ENCODE measurements at places on chromosomes 11 and 22. TPM values are rescaled to one million over a fixed set of nuclear protein-coding genes. Genes with fewer than 3 reads are reported as not detected.

- no peak for DNase-seq
- H3K27me3 ChIP-seq: peaks cover 20% of the 10 kb centered on the region
- H3K4me3 ChIP-seq: no peak overlapping the region
- H3K36me3 ChIP-seq: no peaks in the 10 kb centered on the region
- no peak overlapping the region for H3K27ac ChIP-seq
Observed at GRCh38 chr22:38837414-38837928, 6.4 kb downstream of the NPTXR start.

DNA sequence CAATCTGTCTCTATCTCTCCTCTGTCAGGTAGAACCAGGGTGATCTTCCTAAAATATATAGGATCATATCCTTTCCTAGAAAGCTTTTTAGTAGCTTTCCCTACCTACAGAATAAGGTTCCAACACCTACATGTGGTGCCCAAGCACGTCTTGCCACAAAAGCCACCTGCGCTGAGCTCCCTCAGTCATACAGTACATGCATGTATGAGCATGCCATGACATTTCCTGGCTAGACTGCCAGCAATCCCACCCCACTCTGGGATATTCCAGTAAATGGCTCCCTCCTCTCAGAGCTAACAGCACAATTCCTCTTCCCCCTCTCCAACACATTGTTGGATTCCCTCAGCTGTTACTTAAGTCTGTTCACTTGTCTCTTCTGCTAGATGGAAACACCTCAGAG lies 398.0 kb downstream of the TENM4 start:
- no peaks in the 10 kb centered on the region for H3K27me3 ChIP-seq
- H3K36me3 ChIP-seq: no peaks in the 10 kb centered on the region
- H3K27ac ChIP-seq: no peak overlapping the region
- no peak for DNase-seq

- no peaks in the 10 kb centered on the region for H3K27me3 ChIP-seq
- peaks cover 6% of the 10 kb centered on the region for H3K4me1 ChIP-seq
- peak overlapping the region; percentile 92 for H3K27ac ChIP-seq
- H3K36me3 ChIP-seq: peaks cover 2% of the 10 kb centered on the region
- peak overlapping the region; percentile 91 for H3K4me3 ChIP-seq
- no peak for DNase-seq
Observed at GRCh38 chr11:117144477-117145392, 648 bp downstream of the PAFAH1B2 start.

DNA sequence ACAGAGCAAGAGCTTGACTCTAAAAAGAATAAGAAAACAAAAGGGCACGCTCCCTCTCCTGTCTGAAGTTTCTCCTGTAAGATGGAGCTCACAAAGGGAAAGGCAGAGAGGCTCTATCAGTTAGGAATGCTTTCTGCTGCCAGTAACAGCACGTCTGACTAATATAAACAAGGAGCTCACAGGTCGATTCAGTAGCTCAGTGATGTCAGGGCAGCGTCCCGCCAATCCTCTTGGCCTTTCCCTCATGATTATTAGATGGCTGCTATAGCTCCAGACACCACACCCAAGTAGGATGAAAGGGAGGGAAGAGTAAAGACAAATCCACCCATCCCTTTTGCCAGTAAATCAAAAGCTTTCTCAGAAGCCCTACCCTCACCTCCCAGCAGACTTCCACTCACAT lies 51.3 kb upstream of the HMGXB4 start:
- no peaks in the 10 kb centered on the region for H3K36me3 ChIP-seq
- no peaks in the 10 kb centered on the region for H3K27me3 ChIP-seq
- H3K4me3 ChIP-seq: no peak overlapping the region
- H3K27ac ChIP-seq: no peak overlapping the region
- no peaks in the 10 kb centered on the region for H3K4me1 ChIP-seq

GRCh38 chr11:78424334-78425270 lies 7.0 kb upstream of the GAB2 start:
- no peak for DNase-seq
- H3K4me1 ChIP-seq: peaks cover 13% of the 10 kb centered on the region
- H3K36me3 ChIP-seq: no peaks in the 10 kb centered on the region
- H3K27ac ChIP-seq: no peak overlapping the region

GRCh38 chr11:127898422-127899365 lies 688.7 kb downstream of the ETS1 start:
- no peak overlapping the region for H3K27ac ChIP-seq
- no peaks in the 10 kb centered on the region for H3K27me3 ChIP-seq
- no peaks in the 10 kb centered on the region for H3K4me1 ChIP-seq
- H3K4me3 ChIP-seq: no peak overlapping the region
- H3K36me3 ChIP-seq: no peaks in the 10 kb centered on the region

- H3K27me3 ChIP-seq: no peaks in the 10 kb centered on the region
- no peaks in the 10 kb centered on the region for H3K36me3 ChIP-seq
- no peaks in the 10 kb centered on the region for H3K4me1 ChIP-seq
- DNase-seq: no peak
- H3K27ac ChIP-seq: no peak overlapping the region
- H3K4me3 ChIP-seq: no peak overlapping the region
Observed at GRCh38 chr11:18533365-18533764, 6.6 kb upstream of the TSG101 start.

DNA sequence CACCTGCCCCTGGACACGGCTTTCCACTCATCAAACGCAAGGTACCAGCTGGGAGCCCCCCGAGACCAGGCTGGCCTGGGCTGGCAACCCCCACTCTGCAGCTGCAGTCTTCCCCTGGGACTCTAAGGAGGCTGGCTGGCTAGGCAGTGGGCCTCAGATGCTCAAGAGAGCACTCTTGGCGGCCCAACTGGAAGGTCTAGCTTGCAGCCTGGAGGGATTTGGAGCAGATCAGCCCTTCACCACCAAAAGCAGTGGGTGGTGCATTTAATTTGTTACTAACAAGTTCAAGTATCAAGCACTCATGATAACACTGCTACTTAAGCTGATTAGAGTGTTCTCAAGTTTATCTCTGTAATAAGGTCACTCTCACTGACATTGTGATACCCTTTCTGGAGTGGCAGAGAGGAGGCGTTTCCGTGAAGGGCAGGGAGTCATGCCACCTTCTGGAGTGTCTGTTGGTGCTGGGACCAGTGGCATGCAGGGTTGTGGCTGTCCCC lies 21.5 kb downstream of the C22orf23 start:
- H3K4me1 ChIP-seq: peaks cover 3% of the 10 kb centered on the region
- H3K27ac ChIP-seq: no peak overlapping the region
- DNase-seq: no peak
- peaks cover 4% of the 10 kb centered on the region for H3K36me3 ChIP-seq
- no peaks in the 10 kb centered on the region for H3K27me3 ChIP-seq
- H3K4me3 ChIP-seq: no peak overlapping the region

- no peaks in the 10 kb centered on the region for H3K27me3 ChIP-seq
- no peak overlapping the region for H3K27ac ChIP-seq
- DNase-seq: no peak
- no peaks in the 10 kb centered on the region for H3K36me3 ChIP-seq
Observed at GRCh38 chr11:69221086-69221485, 65.4 kb downstream of the SMIM38 start.

DNA sequence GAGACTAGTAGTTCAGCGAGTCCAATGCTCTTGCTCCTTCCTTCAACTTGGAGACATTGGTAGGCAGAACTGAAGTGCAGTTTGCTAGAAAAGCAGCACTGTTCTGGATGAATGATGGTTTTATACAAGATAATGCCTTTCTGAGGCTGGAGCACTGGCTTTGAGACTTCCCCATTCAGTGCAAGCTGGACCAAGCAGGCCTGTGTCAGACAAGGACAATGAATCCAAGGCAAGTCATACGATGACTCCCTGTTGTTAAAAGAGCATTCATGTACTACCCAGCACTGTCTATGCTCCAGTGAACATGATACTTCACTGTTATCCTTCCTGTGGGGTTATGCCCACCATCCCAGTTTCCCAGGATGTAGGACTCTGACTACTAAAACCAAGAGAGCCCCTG lies 242.3 kb upstream of the RAG2 start:
- no peak overlapping the region for H3K27ac ChIP-seq
- H3K4me1 ChIP-seq: no peaks in the 10 kb centered on the region
- H3K4me3 ChIP-seq: no peak overlapping the region
- H3K36me3 ChIP-seq: no peaks in the 10 kb centered on the region

DNA sequence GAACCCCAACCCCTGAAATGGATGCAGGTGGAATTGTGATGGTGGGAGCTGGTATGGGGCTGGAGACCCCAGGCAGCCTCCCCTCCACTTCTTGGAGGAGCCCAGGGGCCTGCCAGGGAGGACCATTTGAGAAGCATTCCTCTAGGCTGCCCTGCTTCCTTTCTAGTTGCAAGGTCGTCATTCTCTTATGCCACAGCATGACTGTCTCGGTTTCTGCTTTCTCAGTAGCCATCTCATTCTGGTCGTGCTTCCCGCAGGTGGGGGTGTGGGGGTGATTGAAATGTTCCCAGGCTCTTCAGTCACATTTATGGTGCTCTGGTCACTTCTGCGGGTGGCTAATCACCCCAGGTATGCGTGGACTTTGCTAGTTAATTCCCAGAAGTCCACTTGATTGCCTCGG lies 223.7 kb upstream of the TBCEL start:
- H3K27ac ChIP-seq: no peak overlapping the region
- H3K27me3 ChIP-seq: no peaks in the 10 kb centered on the region
- DNase-seq: no peak
- H3K4me1 ChIP-seq: no peaks in the 10 kb centered on the region
- H3K36me3 ChIP-seq: no peaks in the 10 kb centered on the region
- no peak overlapping the region for H3K4me3 ChIP-seq

DNA sequence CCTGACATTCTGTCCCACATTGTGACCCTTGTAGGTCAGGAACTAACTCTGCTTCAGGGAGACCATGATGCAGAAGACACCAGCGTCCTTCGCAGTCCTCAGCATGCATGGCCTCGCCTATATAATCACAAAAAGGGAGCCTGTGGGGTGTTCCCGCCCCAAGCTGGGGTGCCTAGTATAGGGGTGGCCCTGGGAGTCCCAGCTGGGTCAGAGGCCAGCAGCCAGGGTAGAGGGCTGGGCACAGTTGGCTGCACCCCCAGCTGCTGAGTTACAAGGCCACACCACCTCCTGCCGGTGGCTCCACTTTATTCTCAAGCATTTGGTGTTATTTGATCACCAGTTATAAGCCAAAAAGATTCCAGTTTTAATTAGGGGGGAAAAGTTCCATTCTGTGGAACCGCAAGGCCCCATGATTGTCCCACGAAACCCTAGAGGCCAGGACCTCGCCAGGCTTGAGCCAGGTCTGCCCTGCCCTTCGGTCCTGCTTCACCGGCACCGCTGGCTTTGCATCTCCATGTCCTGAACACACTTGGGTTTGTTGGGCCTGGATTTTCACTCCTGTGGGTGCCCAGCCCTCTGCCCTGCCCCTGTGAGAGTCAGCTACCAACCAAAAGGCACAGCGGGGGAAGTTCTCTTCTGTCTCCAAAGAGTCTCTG lies 15.0 kb upstream of the GNB1L start:
- no peaks in the 10 kb centered on the region for H3K27me3 ChIP-seq
- H3K27ac ChIP-seq: no peak overlapping the region
- no peak overlapping the region for H3K4me3 ChIP-seq
- DNase-seq: no peak

DNA sequence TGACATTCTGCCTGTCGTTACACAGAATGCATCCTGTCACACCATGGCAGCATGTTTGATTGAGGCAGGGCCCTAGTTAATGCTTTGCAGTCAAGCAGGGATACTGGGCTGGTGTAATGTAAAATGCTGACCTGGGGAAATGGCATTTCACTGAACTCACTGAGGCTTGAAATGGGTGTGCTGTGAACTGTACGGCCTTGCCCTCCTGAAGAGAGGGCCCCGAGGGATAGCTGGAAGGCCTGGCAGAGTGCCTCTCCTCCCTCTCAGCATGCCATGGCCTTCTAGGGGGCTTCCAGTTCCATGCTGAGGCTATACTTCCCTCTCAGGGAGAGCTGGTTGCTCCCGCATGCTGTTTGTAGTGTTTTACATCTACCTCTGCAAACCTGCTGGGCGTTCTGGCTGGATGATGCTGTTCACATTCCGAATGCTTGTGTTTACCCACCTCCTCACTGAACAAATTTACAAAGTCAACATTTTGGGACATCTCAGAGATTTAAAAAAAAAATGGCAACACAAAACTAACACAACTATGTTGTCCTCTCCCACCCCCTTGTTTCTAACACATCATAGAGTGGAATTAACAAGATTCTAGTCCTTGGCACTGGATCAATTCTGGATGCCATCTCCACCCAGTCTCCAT lies 416.7 kb upstream of the CADM1 start:
- no peak overlapping the region for H3K27ac ChIP-seq
- H3K4me3 ChIP-seq: no peak overlapping the region
- no peaks in the 10 kb centered on the region for H3K27me3 ChIP-seq
- no peak for DNase-seq
- H3K4me1 ChIP-seq: no peaks in the 10 kb centered on the region
- H3K36me3 ChIP-seq: no peaks in the 10 kb centered on the region

GRCh38 chr22:21754523-21754922 lies 18.9 kb upstream of the YPEL1 start:
- H3K4me3 ChIP-seq: no peak overlapping the region
- H3K4me1 ChIP-seq: no peaks in the 10 kb centered on the region
- DNase-seq: no peak
- H3K36me3 ChIP-seq: no peaks in the 10 kb centered on the region
- H3K27me3 ChIP-seq: no peaks in the 10 kb centered on the region
- no peak overlapping the region for H3K27ac ChIP-seq

DNA sequence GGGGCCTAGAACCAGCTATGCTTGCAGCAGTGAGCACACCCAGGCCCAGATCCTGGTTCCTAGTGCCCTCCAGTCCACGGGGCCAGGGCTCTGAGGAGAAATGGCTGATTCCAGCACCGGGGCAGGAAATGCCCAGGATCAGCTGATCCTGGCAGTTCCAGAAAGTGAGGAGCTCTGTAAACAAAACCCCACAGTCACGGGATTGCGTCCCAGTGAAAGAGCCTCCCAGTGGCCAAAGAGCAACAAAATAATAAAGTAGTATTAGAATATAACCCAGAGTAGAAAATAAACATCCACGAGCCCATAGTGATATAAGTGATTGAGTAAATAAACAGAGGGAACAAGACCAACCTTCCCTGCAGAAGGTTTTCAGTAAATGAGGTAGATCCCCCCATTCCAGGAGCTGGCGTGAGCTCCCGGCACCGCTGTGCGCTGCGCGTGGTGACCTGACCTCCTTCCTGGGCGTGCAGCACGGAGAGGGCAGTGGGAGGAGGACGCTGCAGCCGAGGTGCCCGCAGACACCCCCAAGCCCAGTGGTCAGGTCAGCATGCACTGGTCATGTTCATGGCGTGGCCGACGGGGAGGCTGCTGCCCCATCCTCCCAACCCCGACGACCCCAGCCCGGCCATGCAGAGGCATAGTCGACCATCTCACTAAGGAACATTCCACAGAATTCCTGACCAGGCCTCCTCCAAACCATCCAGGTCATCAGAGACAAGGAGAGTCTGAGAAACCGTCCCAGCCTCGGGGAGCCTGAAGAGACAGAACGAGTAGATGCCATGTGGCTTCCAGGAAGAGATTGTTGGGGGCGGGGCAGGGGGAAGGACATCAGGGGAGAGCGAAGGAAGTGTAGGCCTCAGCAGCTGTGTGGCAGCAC lies 19.8 kb downstream of the PTDSS2 start:
- H3K36me3 ChIP-seq: no peaks in the 10 kb centered on the region
- H3K4me3 ChIP-seq: no peak overlapping the region
- no peak for DNase-seq
- no peaks in the 10 kb centered on the region for H3K27me3 ChIP-seq
- H3K4me1 ChIP-seq: peaks cover 12% of the 10 kb centered on the region
- H3K27ac ChIP-seq: peak overlapping the region; percentile 77

- no peaks in the 10 kb centered on the region for H3K36me3 ChIP-seq
- no peaks in the 10 kb centered on the region for H3K4me1 ChIP-seq
- H3K4me3 ChIP-seq: no peak overlapping the region
- no peak overlapping the region for H3K27ac ChIP-seq
Observed at GRCh38 chr22:44413211-44413610, 84.8 kb downstream of the RTL6 start.

The OR8G5 gene
- polyA plus RNA-seq: not detected

The SIDT2 gene
- polyA plus RNA-seq: 21.1 TPM

The RAB39A gene
- polyA plus RNA-seq: 6.2 TPM

The SPTBN2 gene
- 19.1 TPM for polyA plus RNA-seq

The TMEM41B gene
- 16.5 TPM for polyA plus RNA-seq

The HTR3A gene
- 9.3 TPM for polyA plus RNA-seq

The MS4A5 gene
- not detected for polyA plus RNA-seq

The OR6A2 gene
- polyA plus RNA-seq: 0.14 TPM

The CHRDL2 gene
- polyA plus RNA-seq: 0.49 TPM

All from H1 (cell line).